ENCODE measurements at places on chromosomes 11 and 22.

- DNase-seq: no peak
Observed at GRCh38 chr22:30573594-30574094, 821 bp downstream of the GAL3ST1 start.

- no peak for DNase-seq
Observed at GRCh38 chr22:30889996-30890480, 78.5 kb downstream of the MORC2 start.

- DNase-seq: no peak
Observed at GRCh38 chr11:68878022-68878421, 25.6 kb downstream of the MRPL21 start.

DNA sequence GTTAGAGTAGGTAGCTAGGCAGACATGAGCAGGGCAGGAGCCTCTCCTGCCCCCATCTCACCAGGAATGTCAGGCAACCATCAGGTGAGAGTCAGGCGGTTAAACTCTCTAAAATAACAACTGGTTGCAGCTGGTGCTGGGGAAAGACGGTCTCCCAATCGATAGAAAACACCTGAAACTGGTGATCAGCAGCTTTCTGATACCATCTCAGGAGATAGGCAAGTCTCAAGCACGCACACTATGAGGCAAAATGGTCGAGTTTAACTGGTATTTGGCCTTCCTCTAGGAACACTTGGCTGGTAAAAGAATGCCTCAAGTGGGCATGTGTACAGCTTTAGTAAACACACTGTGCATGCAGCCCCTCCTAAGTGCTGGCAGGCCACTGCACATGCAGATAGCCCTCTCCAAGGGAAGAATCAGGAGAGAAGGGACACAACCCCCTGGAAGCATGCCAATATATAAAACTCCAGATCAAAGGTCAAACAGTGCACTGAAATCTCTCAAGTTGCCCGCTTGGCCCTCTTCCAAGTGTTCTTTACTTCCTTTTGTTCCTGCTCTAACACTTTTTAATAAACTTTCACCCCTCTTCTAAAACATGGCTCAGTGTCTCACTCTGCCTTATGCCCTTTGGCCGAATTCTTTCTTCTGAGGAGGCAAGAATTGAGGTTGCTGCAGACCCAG lies 88.7 kb downstream of the USP35 start:
- no peak for DNase-seq

DNA sequence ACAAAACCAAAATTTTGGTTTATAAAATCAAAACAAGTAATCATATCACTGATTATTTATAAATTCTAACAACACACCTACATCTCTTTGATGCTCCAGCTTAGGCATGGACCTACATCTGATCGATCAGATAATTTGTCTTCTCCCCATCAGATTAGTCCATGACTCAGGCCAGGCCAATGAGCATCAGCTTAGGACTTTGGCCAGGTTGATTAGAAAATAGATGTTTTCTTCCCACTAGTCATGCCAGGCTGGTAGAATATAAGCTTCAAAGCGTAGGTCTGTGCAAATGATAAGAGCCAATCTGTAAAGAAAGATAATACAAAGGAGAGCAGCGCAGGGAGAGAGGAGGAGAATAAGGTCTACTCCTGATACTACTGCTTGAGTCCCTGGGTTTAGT lies 1487.9 kb downstream of the FAM181B start:
- DNase-seq: no peak

- peak; percentile 74 for DNase-seq
Observed at GRCh38 chr11:102225689-102226568, 91.4 kb upstream of the BIRC3 start.

GRCh38 chr11:73387594-73388264 lies 11.5 kb downstream of the RELT start:
- DNase-seq: no peak

DNA sequence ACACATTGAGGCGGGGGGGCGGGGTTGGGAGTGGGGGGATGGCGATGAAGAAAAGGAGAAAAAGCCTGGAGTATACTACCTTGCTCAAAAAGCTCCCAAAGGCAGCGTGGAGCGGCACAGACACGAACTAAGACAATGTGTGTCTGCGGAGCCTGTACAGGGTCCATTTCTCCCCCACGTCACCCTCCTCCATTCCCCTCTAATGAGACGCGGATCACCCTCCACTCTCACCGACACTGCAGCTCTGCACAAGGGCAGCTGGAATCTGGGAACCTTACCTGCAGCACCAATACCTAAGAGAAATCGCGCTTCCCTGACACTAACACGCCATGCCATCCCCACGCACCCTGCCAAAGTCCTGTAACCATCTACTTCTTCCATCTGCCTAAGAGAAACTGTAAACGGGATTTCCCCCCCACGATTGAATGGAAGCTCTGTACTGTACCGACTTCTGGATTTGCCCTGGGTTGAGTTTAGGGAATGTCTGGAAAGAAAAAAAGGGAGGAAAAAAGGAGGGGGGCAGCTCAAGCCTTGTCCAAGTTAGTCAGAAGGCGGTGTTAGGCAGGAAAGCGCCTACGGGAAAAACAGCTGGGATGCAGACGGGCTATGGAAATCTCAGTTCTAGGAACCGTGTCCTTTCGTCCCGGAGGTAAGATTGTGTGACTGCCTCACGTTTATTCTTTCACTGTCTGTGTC lies 125.7 kb upstream of the C11orf58 start:
- no peak for DNase-seq

DNA sequence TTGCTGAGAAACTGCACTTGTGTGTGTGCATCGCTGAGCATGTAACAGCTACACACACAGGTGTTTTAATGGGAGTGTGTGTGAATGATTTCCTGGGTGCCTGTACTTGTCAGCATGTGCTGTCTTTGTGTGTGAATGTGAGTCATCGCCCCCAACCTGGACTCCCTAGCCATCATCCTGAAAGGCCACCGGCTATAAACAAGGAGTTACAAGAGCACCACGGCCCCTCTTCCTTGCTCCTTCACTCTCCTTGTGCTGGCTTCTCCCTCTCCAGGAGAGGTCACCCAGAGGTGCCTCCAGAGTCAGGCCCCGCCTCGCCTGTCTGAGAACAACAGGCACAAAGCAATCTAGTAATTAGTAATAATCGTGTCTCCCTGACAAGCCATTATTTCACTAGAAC lies 419.2 kb downstream of the BUD13 start:
- DNase-seq: no peak

GRCh38 chr11:10272132-10272531 lies 21.9 kb downstream of the SBF2 start:
- no peak for DNase-seq

Measured in AG04450 (cell line).